ENCODE measurements at places on chromosomes 4 and X.

GRCh38 chr4:163350672-163351071 lies 7.0 kb downstream of the NPY5R start:
- no peak for DNase-seq

- DNase-seq, result no peak
Measured at GRCh38 chr4:83358410-83358809, 23.8 kb upstream of the HPSE start.

GRCh38 chrX:34687095-34687494 lies 30.0 kb upstream of the TMEM47 start:
- DNase-seq, result no peak

GRCh38 chr4:183832776-183833450 lies 72.2 kb upstream of the STOX2 start:
- DNase-seq, result no peak

DNA sequence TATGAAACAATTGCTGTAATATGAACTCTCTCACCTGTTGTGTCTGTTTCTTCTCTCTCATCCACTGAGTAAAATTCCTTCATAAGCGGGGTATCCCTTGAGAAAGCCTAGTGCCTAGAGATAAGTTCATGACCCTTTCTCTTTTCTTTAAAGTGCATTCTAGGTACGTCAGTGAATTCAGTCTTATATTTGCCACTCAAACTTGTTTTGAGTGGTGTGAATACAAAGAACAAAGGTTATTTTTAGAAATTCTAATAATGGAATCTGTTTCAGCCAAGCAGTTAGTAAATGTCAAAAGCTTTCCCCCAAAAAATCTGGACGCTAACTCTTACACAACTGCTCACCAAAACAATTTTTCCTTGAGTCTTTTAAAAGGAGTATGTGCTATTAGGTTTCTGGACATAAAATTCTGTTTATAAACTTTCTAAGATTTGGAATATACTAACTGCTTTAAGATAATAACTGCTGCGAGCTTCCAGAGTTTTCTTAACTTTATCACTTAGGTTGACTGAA lies 112.0 kb downstream of the VEGFC start:
- DNase-seq, result no peak

- no peak for DNase-seq
Measured at GRCh38 chr4:110821186-110821585, 198.3 kb upstream of the PITX2 start.

- DNase-seq, result no peak
Measured at GRCh38 chrX:76850851-76851250, 423.3 kb downstream of the MAGEE1 start.

- no peak for DNase-seq
Measured at GRCh38 chr4:1365271-1366178, 18.5 kb downstream of the UVSSA start.

GRCh38 chr4:133129237-133129636 lies 19.9 kb upstream of the PCDH10 start:
- no peak for DNase-seq

GRCh38 chrX:93985344-93986307 lies 311.6 kb downstream of the FAM133A start:
- DNase-seq, result no peak

DNA sequence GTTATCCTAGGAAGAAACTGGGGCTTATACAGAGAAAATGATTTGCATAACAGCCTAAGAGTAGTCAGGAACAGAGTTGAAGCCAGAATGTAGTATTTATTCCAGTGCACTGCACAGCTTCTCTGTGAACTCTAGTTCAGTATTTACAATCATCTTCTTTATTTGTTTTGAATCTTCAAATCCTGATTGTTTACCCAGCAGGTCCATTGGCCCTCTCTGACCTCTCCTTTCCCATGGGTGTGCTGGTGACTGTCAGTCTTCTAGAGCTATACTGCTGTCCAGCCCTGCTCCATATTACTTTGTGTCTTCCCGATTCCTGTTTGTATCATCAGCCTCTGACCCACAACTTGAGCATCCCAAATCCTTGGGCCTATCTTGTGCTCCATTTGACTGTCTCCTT lies 301.9 kb upstream of the HS3ST1 start:
- no peak for DNase-seq

GRCh38 chrX:41335198-41335957 lies 1.4 kb downstream of the DDX3X start:
- no peak for DNase-seq

DNA sequence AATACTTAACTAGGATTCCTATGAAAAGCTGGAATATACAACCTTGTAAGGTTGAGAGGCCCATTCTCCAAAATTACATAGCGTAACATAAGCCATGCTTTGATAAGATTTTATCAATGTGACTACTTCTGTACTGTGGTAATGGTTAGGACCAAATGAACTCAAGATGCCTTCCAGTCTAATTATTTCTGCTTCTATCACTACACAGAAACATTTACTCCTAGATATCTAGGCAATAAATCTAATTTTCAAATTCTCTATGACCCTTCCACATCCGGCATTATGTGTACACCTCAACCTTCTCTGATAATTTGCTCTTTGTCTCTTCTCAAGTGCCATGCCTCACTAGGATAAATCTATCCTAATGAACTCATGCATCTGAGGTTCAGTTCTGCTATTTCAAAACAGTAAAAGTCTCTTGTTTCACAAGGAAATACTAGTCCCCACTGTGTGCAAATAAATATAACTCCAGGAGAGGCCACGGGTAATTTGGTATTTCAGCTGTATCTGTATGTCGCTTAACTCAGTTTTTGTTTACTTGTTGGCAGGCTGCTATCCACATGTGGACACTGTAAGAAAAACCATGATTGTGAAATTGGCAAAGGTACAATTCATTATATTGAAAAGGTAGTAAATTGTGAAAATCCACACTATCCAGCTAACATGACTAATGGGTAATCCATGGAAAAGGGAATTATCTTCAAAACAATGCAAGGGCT lies 93.3 kb downstream of the PRDM5 start:
- DNase-seq, result no peak

- DNase-seq, result no peak
Measured at GRCh38 chr4:99082192-99082591, 6.4 kb downstream of the ADH5 start.

DNA sequence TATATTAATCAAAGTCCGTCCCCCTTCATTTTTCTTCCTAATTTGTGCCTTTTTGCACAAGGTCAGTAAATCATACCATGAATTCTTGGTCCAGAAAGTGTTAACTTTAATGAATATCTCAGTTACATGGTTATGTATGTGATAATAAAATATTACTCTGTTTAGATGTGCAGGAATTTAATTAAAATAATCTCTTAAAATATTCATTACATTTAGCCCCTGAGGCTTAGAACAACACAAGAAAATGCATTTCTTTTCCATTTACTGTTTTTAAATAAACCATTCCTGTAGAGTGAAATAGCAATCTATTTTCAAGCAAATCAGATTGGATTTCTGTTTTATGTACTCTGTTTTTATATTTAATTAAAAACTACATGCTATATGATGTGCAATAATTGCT lies 17.6 kb downstream of the MAB21L2 start:
- no peak for DNase-seq

GRCh38 chr4:107192601-107193000 lies 156.5 kb upstream of the DKK2 start:
- DNase-seq, result no peak

GRCh38 chr4:126850286-126850685 lies 782.5 kb upstream of the INTU start:
- no peak for DNase-seq

DNA sequence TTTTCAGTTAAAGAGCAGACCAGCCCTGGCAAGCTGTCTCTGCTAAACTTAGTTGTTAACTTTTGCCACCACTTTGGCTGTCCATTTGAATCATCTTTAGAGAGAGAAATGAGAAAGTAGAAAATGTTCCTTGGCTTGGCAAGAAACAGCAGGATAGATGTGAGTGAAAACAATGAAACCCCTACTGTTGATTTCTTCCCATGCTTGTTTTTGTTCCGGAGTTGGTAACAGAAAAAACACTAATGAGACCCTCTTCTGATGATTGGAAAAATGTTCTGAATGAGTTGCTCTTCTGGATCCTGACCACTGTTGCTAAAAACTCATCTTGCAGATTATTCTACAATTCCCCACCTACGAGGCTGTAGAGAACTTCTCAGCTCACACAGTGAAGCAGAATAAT lies 203.3 kb downstream of the MAPK10 start:
- no peak for DNase-seq

- no peak for DNase-seq
Measured at GRCh38 chrX:153460826-153461225, 9.6 kb downstream of the HAUS7 start.

All from pancreas (tissue), 10 donors.